ENCODE measurements at places on chromosomes 4 and X.

DNA sequence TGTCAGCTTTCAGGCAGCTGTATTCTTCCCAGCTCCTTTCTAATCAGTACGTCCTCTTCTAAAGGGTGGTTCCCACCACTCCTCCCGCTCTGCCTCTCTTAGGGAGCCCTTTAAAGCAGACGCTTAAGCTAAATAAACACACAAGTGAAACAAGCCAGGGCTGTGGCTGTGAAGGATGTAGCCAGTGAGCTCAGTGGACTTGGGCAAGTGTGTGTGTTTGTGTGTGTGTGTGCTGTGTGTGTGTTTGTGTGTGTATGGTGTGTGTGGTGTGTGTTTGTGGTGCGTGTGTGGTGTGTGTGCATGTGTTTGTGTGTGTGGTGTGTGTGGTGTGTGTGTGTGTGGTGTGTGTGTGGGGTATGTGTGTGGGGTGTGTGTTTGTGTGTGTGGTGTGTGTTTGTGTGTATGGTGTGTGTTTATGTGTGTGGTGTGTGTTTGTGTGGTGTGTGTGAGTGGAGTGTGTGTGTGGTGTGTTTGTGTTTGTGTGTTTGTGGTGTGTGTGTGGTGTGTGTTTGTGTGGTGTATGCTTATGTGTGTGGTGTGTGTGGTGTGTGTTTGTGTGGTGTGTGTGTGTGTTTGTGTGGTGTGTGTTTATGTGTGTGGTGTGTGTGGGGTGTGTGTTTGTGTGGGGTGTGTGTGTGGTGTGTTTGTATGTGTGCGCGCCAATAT is 283.3 kb downstream of the PTTG2 start:
- no peak for DNase-seq

GRCh38 chr4:23582671-23583070 is 307.2 kb downstream of the PPARGC1A start:
- DNase-seq = no peak

DNA sequence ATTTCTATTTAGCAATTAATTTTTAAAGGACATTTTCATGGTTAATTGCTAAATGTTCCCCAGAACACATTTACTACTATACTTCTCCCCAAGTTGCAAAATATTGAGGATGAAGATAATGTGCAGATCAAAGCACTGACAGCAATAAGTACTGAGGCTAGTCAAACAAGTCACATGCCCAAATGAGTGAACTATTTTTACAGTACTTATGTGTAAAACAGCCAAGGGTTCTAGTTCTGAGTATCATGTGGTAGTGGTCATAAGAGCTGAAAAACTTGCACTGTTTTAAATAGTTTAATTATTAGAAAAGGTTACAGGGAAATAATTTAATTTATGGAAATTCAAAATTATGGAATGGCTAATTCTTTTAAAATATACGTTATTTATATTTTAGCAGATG is 3.8 kb downstream of the GALNTL6 start:
- no peak for DNase-seq

GRCh38 chr4:74287164-74287563 is 21.1 kb upstream of the EPGN start:
- DNase-seq = no peak

DNA sequence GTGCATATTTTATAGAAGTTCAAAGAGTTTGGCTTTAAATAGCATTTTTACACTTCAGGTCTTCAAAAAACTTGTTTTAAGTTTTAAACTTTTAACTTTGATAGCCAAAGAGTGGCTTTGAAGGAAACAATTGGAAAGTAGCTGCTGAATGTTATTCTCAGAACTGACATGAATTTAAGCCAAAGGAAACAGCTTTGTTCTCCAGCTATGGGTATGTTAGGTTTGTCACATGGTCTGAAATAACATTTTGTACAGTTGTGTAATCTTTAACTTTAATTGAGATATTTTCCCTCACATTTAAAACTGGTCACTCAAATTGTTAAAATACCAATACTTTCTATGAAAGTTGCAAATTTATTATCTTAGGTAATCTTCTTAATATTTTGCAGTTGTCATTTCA is 564.7 kb downstream of the IL15 start:
- no peak for DNase-seq

DNA sequence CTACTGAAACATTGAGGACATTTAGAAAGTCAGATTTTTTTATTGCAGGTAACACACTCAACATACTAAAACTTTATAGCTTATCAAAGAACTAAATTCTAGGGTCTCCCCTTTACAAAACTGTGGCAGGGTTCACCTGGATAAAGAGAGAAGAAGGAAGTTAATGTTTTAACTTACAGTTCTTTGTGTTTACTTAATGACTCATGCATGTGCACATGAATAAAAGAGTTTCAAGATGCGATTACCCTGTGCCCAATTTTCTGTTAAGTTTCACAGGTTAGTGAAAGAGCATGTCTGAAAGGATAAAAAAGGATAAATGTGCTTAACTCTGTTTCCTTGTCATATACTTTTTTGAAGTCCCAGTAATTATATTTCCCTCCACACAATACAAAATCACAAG is 16.8 kb downstream of the DCAF8L1 start:
- DNase-seq = no peak

DNA sequence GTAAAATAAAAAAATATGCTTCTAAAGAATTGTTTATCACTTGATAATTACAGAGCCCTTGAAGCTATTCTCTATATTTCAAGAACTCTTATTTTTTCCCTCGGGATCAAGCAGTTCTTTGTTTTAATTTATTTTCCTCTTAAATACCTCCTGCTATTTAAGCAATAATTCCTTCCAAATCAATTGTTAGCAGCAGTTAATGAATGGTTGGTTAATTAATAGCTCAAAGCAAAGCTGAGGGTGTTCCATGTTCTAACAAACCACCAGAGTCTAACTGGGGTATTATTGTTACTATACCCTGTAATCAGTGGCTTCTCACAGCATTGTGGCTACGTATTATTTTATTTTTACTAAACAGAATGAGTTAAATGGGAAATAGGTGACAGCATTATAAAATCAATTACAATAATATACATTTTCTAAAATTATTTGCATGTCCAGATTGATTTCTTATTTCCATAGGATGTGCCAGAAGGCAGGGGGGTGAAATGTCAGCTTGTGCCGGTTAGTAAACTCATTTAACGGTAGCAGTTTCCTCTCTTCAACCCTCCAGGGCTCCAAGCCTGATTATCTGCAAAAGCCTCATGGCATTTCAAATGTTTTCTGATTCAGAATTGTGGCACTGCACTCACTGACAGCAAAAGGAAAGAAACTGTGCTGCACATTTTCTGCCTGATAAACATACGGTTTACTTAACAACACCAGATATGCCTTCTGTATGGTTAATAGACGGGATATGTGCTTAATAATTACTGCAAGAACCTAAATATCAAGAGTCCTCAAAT is 286.9 kb upstream of the EMCN start:
- no peak for DNase-seq

GRCh38 chrX:70039758-70040157 is 10.0 kb downstream of the AWAT2 start:
- no peak for DNase-seq

DNA sequence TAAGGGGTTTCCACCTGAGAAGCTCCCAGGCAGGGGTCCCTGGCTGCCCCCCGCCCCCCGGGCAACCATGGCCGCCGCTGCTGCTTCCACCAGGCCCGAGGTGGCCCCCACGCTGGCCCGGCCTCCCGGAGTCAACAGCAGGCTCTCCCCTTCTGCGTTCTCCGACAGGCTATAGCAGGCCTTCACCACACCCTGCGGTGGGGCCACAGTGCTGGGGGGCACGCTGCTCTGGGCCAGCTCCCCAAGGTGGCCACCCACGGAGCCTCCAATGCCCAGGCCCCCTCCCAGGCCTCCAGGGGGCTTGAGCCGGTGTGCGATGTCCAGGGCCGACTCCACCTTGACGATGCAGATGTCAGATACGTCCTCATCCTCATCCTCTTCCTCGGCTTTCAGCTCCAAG is 72.5 kb downstream of the UBE2K start:
- no peak for DNase-seq

GRCh38 chrX:112846187-112846586 is 5.6 kb upstream of the AMOT start:
- DNase-seq = no peak

GRCh38 chr4:168646001-168646768 is 149.3 kb downstream of the PALLD start:
- DNase-seq = peak; percentile 74

GRCh38 chr4:26238426-26238777 is 82.4 kb upstream of the RBPJ start:
- no peak for DNase-seq

GRCh38 chr4:23422878-23423277 is 467.0 kb downstream of the PPARGC1A start:
- no peak for DNase-seq

DNA sequence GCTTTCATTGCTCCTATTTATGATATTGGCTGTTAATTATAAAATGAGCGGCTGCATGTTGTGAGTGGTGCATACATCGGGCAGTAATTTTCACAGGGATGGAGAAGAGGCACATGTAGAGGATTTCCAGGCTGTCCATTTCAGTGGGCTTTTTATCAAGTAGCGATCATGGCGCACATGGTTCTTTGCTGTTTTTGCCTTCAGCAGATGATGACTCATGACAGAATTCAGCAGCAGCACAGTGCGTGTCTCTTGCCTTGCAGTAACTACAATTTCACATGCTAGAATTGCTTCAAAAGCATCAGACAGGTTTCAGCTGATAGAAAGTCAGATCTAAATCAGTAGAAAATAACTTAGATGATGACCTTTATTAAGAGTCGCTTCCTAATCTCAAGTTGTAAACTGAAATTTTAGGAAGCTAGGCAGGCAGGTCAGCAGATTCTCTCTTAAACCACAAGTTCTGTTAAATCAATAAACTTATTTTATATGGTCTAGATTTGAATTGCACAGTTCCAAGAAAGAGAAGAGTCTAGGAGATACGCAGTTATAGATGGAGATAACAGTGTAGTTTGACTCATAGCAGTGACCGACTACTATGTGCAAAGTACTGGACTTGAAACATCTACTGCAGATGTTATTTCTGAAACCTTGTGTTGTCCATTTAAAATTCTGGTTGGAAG is 35.8 kb downstream of the LRP2BP start:
- DNase-seq = peak; percentile 50

- DNase-seq = no peak
Observed at GRCh38 chr4:122583906-122584305, 37.0 kb downstream of the IL21 start.

DNA sequence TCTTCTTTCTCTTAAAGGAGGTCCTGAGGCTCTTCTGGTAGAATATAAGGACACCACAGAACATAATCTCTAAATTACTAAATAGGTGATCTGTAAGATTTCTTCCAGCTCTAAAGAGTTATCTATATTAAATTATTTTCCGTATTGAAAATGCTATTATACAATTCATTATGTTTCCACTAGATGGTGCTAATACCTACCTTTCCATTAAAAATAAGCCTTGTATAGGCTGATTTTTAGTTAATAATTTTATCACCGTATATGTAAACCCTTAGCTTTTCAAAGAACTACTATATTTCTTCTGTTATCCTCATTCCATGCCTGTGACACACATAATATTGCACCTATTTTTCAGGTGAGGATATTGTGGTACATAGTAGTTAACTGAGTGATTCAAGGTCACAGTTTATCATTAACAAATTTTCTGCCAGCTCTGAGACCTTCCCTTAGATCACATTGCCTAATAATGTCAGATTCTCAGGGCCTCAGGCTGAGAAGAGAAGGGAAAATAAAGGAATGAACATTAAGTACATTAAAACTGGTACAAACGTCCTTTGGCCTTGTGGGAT is 138.8 kb downstream of the TEX11 start:
- no peak for DNase-seq

GRCh38 chr4:63937961-63938360 is 471.3 kb downstream of the TECRL start:
- DNase-seq = no peak

GRCh38 chrX:136529795-136530194 is 2.2 kb upstream of the VGLL1 start:
- DNase-seq = peak; percentile 14

- no peak for DNase-seq
Observed at GRCh38 chrX:103828529-103828928, 3.5 kb downstream of the RAB9B start.

DNA sequence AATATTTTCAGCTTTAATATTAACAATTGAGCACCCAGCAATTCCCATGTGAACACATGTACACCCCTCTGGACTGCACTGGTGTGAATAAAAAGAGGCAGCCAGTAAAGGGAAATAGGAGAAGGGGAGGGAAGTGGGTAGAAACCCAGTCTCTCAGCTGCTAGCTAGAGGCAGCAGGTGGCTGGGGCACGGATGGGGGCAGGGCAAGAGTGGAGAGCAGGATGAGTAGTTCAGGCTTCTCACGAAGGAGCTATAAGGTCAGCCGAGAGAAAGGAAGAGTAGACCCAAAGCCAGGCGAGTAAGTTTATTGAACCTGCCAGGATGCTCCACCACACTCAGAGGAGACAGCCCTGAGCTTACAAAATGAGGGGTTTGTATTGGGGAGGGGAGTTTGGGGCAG is 184.8 kb upstream of the MTMR8 start:
- DNase-seq = no peak

- DNase-seq = no peak
Observed at GRCh38 chr4:153618833-153619232, 65.2 kb upstream of the TLR2 start.

GRCh38 chrX:46628460-46629371 is 55.2 kb downstream of the CHST7 start:
- no peak for DNase-seq

- DNase-seq = no peak
Observed at GRCh38 chr4:163148466-163149336, 18.0 kb downstream of the NAF1 start.

Measured in BE2C (cell line).